ENCODE measurements at places on chromosomes 12 and 14.

DNA sequence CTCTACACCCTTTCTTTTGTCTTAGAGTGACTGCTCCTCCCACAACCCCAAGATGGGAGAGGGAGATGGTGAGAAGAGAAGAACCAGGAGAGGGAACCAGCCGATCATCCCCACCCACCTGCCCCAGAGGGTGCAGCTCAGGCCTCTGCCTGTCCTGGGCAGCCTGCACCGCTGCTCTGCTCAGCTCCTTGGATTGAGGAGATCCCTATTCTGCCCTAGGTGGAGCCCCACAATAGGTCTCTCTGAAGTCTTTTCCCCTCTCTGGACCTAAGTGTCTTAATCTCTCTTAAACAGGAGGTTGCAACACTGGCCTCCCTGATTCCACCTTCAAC, 2.2 kb downstream of the ANKRD33 start:
- no peak for DNase-seq

GRCh38 chr14:92316937-92317336, 6.0 kb upstream of the SLC24A4 start:
- peak; percentile 69 for DNase-seq

DNA sequence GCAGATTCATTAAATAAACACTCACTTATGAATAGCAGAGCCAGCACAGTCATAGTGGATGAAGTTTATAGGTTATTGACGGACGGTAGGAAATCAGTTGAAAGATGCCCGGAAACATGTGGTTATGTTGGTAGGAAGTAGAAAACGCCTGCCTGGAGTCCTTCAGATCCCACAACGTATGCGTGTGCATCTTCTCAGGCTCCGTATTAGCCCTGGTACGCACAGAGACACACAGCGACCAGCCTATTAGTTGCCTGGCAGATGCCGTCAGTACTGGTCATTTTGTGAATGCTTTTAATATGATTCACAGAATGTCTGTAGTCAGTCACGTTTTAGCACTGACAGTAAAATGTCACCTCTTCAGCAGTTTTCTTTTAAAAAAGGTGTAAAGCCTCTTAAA, 196.4 kb downstream of the RGS6 start:
- DNase-seq, result no peak

GRCh38 chr12:38222011-38222410, 94.6 kb upstream of the ALG10B start:
- DNase-seq, result peak; percentile 20

DNA sequence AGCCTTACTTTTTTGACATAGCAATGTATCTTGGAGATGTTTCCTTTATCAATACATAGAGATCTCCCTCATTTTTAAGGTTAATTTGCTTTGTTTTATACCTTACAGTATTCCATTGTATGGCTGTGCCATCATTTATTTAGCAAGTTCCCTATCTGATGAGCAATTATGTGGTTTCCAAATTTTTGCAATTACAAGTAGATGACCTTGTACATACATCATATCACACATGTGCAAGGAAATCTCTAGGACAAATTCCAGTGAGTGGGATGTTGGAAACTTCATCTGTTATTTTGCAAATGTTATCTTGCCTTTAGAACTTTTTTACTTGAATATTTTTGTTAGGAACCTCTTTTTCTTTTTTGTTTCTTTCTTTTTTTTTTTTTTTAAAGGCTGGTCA, 49.7 kb downstream of the DRAM1 start:
- DNase-seq, result no peak

DNA sequence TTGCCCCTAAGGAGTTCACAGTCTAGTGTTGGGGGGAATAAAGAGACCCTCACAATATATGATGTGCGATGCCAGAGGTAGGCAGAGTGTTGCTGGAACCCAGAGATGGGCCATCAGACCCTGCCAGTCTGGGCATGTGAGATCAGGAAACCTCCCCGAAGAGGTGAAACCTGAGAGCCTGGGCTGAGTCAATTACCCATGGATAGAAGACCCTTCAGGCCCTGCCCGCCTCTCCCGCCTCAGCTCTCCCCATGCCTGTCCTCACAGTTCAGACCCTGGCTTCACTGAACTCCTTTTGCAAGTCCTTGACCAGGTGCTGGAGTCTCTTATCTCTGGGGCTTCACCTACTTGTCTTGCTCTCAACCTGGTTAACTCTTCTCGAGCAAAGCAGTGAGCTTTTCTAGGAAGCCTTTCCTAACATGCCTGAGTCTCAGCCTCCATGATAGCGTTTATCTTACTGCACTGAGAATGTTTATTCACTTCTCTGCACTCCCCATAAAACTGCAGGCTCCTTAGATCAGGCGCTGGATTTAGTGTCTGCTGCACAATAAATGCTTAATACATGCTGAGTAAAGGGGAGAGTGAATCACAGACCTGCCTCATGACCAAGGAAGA, 19.6 kb downstream of the ALDH1L2 start:
- DNase-seq, result no peak

GRCh38 chr14:32564596-32564995, 235.5 kb downstream of the AKAP6 start:
- peak; percentile 33 for DNase-seq

DNA sequence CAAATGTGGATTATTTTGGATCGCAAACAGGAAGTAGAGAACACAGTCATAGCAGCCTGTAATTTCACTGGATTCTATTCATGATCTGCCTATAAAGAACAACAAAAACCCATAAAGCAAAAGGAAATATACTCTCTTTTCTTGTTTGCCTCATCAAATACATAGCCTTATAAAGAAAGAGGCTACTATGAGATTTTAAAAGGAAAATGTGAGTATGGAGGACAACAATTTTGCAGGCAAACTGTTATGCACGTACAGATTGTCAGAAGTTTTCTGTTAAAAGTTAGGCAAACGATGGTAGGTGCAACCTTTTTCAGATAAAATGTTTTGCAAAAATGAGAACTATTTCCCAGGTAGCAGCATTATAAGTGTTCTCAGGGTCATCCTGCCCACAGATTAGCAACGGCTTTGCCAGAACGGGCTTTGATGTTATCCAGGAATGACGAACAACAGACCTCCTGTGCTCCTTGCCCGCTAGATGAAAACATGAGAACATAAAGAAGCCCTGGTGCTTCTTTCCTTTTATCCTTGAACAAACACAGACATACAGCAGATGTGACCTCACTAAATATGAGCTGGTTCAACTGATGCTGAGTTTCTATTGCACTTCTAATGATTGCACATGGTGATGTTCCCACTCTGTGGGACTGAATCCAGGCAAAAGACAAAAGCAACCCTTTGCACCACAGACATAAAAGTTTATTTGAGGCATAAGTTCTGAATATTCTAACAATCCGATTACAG, 88.1 kb downstream of the ITPR2 start:
- DNase-seq, result no peak

GRCh38 chr14:20998674-20999366, at the start of gene SLC39A2:
Gene SLC39A2, plus strand, starts transcription at chr14:20999293. Its CDS starts 154 bp downstream, at chr14:20999447.
- peak; percentile 48 for DNase-seq

GRCh38 chr14:89479802-89480201, 62.8 kb upstream of the FOXN3 start:
- peak; percentile 54 for DNase-seq

DNA sequence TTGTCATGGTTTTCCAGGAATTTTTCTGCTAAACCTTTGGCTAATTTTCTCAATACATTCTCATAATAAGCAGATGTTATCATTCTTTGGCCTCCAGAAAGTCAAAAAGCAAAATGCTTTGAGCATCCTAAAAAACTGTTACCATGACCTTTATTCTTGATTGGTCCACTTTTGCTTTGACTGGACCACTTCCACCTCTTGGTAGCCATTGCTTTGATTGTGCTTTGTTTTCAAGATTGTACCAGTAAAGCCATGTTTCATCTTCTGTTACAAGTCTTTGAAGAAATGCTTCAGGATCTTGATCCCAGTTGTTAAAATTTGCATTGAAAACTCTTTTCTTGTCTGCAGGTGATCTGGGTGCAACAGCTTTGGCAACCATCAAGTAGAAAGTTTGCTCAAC, 180.1 kb downstream of the DUSP6 start:
- no peak for DNase-seq

GRCh38 chr14:38125481-38126037, 82.1 kb upstream of the SSTR1 start:
- peak; percentile 60 for DNase-seq

GRCh38 chr14:95256002-95256775, 63.5 kb downstream of the CLMN start:
- DNase-seq, result peak; percentile 81

DNA sequence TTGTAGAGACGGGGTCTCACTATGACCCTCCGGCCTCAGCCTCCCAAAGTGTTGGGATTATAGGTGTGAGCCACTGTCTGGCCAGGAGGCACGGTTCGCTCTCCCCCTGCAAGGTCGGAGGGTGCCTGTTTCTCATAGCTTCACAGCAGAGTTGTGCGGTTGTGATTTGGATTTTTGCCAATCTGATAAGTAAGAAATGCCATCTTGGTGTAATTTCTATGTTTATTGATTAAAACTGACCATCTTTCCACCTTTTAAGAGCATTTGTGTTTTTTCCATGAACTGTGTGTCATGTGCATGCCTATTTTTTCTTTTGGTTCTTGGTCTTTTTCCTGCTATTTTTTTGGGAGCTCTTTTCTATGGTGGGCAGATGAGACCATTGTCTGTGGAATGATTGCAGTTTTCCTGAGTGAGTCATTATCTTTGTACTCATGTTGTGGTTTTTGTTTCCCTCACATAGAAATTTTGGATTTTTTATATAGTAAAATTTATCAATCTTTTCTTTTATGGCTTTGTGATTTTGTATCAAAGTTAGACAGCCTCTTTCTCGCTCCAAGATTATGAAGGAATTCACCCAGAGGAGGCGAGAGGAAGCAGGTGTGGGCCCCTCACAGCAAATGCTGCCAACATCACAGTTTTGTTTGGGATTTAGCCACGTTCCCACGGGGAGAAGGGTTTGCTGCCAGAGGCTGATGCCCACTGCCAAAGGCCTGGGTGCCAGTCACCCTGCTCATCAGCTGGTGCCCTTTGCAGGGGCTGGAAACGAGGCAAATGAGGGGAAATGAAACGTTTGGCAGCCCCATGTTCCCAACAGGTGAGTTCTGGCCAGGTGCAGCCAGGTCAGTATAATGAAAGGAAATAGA, 47.2 kb downstream of the RFX4 start:
- peak; percentile 25 for DNase-seq

DNA sequence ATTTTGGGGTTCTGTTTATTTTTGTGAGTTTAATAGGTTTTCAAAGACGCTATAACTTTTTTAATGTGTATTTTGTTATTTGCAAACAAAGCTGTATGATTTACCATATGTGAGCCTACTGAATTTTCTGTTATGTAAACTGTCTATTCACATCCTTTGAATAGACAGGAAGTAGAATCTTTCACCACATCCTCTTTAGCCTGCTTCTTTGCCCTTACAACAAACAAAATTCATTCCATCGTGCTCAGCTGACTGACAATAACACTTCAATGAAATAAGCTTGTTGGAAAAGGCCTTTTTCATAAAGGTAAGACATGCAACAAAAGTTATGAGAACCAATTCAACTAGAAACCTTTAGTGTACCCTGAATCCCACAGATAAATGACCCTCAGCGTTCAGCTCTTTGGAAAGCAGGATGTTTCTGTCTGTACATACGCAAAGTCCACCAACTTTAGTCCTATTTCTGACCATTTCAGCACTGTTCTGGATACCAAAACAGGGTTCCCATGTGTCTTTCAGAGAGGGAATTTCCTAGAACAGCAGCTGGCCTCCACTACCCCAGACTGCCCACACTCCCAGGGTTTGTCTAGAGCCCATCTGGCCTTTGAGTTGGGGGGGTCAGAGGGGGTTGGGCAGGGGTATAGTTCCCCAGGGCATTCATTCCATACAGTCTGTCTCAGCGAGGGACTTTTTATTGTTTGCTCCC, 71.3 kb downstream of the DUSP6 start:
- no peak for DNase-seq

DNA sequence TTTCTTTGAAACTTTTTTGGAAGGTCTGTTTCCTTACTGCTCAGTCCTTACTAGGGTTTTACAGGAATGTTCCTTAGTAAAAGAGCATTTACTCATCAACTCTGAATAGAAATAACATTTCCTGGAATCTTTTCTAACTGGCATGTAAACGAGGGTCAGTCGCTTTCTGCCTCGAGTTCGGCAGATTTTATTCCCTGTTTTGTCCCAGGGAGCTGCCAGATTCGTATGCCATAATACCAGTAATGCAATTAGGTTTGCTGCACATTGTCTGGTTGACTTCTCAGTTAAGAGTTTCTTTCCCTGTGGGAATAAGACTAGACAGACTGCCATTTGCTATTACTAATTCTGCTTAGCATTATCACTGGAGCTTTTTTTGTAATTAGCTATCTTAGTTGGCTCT, 91.9 kb downstream of the VRK1 start:
- DNase-seq, result no peak
